ENCODE measurements at places on chromosomes 6 and 20.

GRCh38 chr6:56406276-56407269, 159.2 kb upstream of the COL21A1 start:
- DNase-seq, result no peak

- no peak for DNase-seq
Measured at GRCh38 chr6:106064756-106065155, 21.4 kb upstream of the PRDM1 start.

GRCh38 chr20:1508574-1508973, 17.4 kb upstream of the SIRPB2 start:
- DNase-seq, result no peak

GRCh38 chr20:49712996-49713752, 504 bp downstream of the B4GALT5 start:
- no peak for DNase-seq

GRCh38 chr6:163715846-163716245, 301.3 kb downstream of the QKI start:
- no peak for DNase-seq

- no peak for DNase-seq
Measured at GRCh38 chr6:150981095-150981494, 115.6 kb downstream of the MTHFD1L start.

GRCh38 chr20:44404204-44405181, 49.0 kb downstream of the HNF4A start:
- no peak for DNase-seq

DNA sequence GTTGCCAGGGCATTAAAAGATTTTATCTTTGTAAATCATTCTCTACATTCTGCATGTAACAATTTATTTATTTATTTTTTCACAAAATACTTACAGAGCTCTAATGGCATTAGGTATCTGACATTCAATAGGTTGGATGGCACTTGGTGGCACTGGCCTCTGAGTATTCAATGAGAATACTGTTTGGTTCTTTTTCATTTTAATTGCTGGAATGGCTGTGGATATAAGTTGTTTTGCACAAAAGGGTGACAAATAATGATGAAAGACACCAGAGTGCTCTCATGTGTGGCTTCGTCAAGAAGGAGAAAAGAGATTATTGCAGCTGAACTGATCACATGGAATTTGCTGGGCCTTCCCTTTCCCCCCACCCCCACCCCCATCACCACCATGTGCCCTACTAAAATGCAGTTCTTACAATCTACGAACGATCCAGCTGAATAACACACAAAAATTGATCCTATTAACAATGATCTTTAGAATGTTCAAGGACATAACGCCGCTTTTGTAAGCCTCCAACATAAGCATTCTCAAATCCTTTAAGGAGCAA, 195.2 kb upstream of the POU3F2 start:
- no peak for DNase-seq

DNA sequence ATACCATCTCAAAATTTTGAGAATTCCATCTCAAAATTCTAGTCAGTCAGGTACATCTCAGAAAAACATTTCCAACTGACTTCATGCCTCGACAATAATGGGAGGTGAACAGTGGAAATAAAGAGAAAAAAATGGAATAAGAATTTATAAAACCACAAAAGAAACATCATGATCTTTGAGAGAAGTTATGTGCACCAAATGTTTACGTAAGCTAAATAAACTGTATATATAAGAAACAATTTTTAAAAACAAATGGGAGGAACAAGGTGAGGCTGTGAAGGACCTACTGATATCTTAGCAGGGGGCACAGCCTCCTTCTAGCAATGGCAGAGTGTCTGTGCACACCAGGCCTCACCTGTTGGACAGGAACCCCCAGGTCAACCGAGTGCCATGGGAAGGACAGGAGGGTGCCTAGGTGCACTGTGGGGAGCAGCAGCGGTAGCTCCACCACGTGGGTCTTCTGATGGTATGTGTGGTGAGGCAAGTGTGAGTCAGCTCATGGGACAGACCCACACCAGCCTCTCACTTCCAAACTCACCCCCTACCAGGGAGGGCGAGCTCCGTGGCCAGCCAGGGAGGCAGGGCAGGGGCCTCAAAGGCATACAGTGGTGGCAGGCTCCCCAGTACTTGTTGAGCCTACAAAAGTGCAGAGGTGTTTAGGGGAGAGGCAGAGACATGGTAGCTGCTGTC, 23.2 kb downstream of the DIDO1 start:
- DNase-seq, result no peak

- DNase-seq, result peak; percentile 29
Measured at GRCh38 chr6:105179244-105180065, at the start of gene POPDC3. POPDC3 (minus strand) TSS chr6:105180014; CDS start chr6:105161909, 18,105 bp downstream.

- no peak for DNase-seq
Measured at GRCh38 chr6:149032599-149033405, 284.7 kb upstream of the TAB2 start.

GRCh38 chr6:53765270-53765669, 29.5 kb upstream of the LRRC1 start:
- DNase-seq, result no peak

- DNase-seq, result no peak
Measured at GRCh38 chr6:142907544-142907943, 37.4 kb downstream of the HIVEP2 start.

DNA sequence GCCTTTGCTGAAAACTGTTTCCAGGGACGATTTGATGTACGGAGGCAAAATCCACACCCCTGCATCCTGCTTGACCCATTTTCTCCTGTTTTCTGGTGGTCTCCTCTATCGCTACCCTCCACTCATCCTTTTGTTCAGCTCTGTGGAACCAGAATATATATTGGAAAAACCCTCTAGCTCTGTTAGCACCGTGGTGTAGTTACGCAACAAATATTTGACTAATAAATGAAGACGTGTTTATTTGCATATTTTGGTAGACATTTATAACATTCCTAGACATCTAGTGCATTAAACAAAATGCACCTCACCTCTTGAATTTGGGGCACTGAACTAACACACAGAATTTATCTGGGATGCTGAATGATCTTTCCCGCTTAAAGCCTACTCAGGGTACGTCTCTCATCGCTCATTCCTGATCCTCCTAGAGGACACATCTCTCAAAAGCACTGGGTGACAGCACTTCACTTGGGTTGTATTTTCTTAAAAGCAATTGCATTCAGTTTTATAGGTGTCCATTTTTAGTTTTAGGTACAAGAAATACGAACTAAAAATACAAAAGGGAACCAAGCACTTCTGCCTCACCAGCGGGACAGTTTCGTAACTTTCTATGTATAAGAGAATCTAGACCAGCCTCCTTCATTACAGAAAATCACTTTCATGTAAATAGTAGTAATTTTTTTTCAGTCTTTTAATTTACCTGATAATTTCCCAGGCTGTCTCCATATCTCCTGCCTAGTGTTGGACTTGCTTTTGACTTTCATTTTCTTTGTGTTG, 59.2 kb downstream of the SNRNP48 start:
- DNase-seq, result no peak

GRCh38 chr6:133394630-133395029, 153.5 kb downstream of the EYA4 start:
- no peak for DNase-seq

DNA sequence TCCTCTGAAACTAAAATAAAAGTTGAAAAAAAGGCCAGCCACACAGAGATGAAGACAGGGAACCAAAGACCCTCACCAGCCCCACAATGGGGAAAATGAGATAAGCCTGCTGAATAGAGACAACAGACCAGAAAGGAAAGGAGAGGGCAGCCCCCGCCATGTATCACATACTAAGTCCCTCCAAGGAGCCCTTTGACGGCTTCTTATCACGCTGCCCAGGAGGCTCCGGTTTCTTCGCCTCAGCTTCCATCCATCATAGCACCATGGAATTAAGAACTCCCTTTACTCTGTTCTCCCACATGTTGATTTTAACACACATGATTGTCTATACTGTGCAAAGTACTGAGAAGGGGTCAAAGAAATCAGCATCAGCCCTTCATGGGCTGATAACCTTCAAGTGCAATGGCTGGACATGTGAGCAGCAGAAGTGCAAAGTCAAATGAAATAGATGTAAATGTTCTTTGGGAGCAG, 54.9 kb downstream of the MAP3K5 start:
- no peak for DNase-seq

DNA sequence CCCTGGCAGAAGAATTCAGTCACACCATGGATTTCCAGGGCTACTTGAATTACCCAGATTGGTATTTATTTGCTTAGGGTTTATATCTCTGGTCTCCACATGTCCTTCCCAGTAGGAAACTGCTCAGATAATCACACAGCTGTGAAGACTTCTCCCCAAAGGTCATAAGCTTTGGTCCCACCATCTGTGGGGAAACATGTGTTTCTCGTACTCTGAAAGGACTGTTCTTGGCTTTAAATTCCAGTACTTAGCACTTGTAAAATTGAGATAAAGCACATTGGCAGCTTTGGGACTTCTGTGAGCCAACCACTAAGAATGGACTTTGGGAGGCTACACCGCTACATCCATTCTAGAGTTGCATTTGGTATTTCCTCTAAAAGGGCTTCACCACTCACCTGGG, 205.3 kb upstream of the FOXA2 start:
- DNase-seq, result no peak

DNA sequence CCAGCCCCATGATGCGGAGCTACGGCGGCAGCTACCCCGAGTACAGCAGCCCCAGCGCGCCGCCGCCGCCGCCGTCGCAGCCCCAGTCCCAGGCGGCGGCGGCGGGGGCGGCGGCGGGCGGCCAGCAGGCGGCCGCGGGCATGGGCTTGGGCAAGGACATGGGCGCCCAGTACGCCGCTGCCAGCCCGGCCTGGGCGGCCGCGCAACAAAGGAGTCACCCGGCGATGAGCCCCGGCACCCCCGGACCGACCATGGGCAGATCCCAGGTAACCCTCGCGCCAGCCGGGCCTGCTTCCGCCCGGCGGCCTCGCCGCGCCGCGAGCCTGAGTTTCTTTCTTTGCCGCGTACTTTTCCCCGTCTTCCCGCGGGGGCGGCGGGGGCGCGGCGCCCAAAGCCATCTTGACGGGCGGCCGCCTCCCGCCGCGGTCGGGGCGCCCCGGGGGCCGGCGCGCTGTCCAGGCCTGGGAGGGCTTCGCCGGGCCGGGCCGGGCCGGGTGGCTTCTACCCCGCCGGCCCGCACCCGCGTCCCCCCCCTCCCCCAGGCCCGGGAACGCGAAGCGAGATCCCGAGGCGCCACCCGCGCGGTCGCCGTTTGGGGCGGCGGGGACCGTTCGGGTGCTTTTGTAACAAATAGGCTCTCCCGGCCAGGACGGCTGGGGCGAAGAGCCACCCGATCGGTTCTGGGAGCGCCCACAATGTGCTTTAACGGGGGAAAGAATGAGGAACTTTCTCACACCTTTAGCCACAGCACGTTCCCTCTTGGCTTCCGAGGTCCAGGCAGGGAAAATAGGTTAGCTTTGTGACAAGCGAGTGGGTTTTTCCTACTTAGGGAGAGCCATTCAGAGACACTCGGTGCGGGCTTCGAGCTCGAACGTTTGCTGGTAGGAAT, 2.3 kb downstream of the ARID1B start:
- no peak for DNase-seq

DNA sequence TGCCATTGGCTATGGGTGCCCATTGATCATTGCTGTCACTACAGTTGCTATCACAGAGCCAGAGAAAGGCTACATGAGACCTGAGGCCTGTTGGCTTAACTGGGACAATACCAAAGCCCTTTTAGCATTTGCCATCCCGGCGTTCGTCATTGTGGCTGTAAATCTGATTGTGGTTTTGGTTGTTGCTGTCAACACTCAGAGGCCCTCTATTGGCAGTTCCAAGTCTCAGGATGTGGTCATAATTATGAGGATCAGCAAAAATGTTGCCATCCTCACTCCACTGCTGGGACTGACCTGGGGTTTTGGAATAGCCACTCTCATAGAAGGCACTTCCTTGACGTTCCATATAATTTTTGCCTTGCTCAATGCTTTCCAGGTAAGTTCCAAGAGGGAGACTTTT, 16.4 kb downstream of the ADGRF4 start:
- DNase-seq, result no peak

DNA sequence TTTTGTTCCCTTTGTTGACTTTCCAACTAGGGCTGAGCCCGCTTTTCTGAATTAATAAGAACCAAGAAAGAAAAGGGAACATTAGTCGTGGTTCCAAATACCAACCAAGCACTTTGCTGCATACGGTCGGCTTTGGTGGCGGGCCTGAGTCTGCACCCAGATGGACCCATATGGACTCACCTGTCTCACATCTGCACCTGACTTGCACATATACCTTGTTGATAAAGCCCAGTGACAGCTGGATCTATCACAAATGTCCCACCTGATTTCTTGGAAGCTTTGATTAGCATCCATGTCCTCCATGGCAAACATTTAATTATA, 39.0 kb downstream of the TPD52L1 start:
- DNase-seq, result no peak

DNA sequence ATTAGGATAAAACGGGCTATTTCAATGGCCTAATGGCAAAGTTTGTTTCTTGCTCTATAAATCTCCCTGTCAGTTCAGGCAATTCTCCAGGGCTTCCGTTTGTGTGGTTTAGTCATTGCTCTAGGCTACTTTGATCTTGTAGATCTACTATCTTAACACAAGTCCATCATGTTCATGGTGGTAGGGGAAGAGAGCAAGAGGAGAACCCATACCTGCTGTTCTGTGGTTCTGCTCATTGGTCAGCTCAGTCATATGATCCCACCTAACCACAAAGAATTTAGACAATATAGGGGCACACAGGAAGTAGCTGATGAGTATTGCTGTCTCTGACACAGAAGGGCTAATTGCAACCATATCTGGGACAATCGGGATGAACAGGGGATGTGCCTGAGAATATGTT, 4.9 kb upstream of the DEK start:
- no peak for DNase-seq

DNA sequence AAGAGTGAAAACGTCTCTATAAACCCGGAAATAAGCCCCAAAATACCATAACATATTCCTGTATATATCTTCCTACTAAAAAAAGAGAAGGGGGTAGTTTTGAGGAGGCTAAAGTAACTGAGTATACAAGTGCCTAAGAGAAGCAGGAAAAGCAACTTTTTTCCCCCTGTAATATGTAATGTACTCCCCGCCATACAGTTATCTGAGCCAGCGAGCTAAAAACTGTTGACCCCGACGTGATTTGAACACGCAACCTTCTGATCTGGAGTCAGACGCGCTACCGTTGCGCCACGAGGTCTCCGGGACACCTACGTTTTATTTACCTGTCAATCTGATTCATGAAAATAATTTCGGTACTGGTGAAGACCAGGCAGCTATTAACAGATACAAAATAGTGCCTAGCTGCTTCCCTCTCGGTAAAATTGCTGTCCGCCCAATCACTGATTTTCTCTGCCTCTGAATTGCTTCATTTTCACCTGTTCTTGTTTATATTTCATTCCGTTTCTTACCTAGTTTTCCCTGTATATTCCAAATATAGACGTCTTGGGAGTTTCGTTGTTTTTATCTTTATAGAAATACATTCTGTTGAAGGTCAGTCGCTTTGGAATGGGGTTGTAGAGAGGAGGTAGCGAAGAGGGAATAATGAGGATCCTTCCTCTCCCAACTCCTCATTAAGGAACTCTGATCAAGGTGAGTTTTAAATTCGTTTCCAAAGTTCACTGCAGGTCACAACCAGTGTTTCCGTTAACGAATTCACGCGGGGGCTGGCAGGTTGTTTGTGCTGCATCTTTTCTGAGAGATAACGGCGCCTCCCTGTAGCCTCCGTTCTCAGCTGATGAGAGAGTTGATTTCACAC, 33.6 kb upstream of the BTN3A2 start:
- peak; percentile 61 for DNase-seq

Measured in NCI-H2081 (cell line).